ENCODE measurements at places on chromosomes 11 and 22.

DNA sequence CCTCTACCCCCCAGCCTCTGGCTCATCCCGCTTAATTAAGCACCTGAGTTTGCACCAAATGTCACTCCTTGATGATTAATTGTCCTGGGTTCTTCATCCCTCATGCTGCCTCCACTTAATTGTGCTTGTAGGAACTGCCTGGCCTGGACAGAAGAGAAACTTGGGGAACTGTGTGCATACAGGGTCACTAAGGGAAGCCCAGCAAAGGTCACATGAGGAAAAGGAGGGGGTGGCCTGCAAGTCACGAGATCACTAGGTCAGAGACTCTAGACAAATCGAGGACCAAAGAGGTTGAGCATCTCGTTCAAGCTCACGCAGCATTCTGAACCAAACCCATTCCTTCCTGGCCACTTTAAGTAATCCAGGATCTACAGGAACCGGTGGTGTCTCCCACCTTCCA is 75.8 kb downstream of the PDE2A start:
- H3K27me3 ChIP-seq = no peaks in the 10 kb centered on the region
- DNase-seq = no peak
- no peaks in the 10 kb centered on the region for H3K4me1 ChIP-seq
- no peak overlapping the region for H3K27ac ChIP-seq

DNA sequence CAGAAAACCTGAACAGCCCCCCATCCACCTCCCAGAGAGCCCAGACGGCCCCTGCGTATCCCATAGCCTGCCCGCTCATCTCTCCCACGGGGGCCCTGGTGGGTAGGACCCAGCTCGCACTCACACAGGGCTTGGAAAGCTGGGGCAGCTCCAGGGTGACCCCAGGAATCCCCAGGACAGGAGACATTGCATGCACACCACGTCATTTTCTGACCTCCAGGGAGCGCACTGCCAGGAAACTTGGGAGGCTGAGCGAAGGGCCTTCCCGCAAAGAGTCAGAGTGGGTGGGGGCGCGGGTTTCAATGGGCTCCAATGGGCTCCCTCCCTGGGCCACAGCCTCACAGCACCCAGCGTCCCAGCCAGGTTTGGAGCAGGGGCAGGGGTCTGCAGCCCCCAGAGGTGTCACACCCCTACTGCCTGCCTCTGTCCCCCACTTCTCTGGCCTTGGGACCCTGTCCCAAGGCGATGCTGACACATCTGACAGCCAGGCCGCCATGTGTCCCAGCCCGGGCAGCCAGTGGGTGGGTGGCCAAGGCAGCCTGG is 8.2 kb upstream of the SYT8 start:
- no peaks in the 10 kb centered on the region for H3K27me3 ChIP-seq
- no peak overlapping the region for H3K4me3 ChIP-seq
- no peaks in the 10 kb centered on the region for H3K4me1 ChIP-seq
- no peak overlapping the region for H3K27ac ChIP-seq
- H3K36me3 ChIP-seq = no peaks in the 10 kb centered on the region

GRCh38 chr11:92897487-92897886 is 72.0 kb upstream of the MTNR1B start:
- no peaks in the 10 kb centered on the region for H3K4me1 ChIP-seq
- no peak overlapping the region for H3K4me3 ChIP-seq
- no peak overlapping the region for H3K27ac ChIP-seq
- no peaks in the 10 kb centered on the region for H3K36me3 ChIP-seq
- DNase-seq = no peak

GRCh38 chr11:78615724-78616123 is 41.1 kb upstream of the NARS2 start:
- no peak for DNase-seq
- no peak overlapping the region for H3K27ac ChIP-seq
- no peaks in the 10 kb centered on the region for H3K36me3 ChIP-seq
- no peak overlapping the region for H3K4me3 ChIP-seq
- no peaks in the 10 kb centered on the region for H3K27me3 ChIP-seq

DNA sequence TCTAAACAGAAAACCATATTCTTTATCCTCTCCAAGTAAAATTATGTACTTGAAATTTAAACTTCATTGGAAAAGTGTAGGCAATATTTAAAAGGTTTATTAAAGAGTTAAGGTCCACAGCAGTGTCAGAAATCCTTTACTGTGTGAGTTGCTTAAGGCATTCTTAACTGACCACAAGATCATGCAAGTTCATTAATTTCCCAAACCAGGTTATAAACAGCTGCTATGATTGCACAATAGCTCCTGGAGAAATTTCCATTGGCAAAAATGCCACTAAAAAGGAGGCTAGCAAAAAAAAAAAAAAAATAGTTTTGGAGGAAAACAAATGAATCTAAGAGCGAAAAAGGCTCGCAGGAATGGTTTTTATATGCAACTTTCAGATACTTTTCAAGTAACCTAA is 106.2 kb downstream of the ETS1 start:
- no peak overlapping the region for H3K4me3 ChIP-seq
- peaks cover 5% of the 10 kb centered on the region for H3K36me3 ChIP-seq
- H3K27me3 ChIP-seq = no peaks in the 10 kb centered on the region
- no peak overlapping the region for H3K27ac ChIP-seq
- no peak for DNase-seq
- no peaks in the 10 kb centered on the region for H3K4me1 ChIP-seq

- no peak for DNase-seq
- H3K27me3 ChIP-seq = no peaks in the 10 kb centered on the region
- H3K27ac ChIP-seq = no peak overlapping the region
- H3K4me1 ChIP-seq = no peaks in the 10 kb centered on the region
Measured at GRCh38 chr11:119450590-119451326, 27.8 kb upstream of the THY1 start.

DNA sequence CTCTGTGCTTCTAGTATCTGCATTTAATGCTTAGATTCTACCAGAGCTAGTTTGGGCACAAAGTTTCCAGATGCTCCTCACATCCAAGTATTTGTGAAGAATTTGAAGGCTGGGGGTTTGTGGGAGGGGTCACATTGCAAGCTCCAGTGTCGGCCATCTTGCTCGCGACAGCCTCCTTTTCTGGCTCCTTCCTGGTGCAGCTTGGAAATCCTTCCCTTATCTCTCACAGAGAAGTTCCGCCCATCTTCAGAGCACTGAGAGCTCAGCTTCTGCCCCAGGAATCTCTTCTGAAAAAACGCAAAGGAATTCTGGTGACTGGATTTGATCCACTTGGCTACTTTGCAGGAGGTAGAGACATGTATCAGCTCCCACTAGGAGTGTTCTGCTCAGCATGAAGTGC is 497.5 kb downstream of the TBC1D22A start:
- H3K27ac ChIP-seq = no peak overlapping the region
- H3K4me3 ChIP-seq = no peak overlapping the region
- DNase-seq = no peak
- H3K36me3 ChIP-seq = no peaks in the 10 kb centered on the region
- no peaks in the 10 kb centered on the region for H3K27me3 ChIP-seq

DNA sequence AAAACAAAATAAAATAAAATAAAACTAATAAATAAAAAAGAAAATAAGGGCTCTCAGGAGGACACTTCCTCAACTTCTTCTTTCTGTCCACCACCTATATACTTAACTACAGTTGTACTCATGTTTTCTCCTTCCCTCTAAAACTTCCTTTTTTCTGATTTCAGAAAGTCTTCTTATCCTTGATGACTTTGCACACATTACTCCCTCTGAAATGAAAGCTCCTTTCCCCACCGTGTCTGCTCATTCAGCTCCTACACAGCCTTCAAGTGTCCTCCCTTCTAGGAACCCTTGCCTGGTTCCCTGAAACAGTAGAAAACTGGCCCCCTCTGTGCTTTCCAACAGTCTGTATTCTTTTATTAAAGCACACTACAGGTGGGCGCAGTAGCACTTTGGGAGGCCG is 18.3 kb upstream of the DDX17 start:
- no peaks in the 10 kb centered on the region for H3K36me3 ChIP-seq
- DNase-seq = no peak
- no peaks in the 10 kb centered on the region for H3K4me1 ChIP-seq
- H3K27ac ChIP-seq = no peak overlapping the region

DNA sequence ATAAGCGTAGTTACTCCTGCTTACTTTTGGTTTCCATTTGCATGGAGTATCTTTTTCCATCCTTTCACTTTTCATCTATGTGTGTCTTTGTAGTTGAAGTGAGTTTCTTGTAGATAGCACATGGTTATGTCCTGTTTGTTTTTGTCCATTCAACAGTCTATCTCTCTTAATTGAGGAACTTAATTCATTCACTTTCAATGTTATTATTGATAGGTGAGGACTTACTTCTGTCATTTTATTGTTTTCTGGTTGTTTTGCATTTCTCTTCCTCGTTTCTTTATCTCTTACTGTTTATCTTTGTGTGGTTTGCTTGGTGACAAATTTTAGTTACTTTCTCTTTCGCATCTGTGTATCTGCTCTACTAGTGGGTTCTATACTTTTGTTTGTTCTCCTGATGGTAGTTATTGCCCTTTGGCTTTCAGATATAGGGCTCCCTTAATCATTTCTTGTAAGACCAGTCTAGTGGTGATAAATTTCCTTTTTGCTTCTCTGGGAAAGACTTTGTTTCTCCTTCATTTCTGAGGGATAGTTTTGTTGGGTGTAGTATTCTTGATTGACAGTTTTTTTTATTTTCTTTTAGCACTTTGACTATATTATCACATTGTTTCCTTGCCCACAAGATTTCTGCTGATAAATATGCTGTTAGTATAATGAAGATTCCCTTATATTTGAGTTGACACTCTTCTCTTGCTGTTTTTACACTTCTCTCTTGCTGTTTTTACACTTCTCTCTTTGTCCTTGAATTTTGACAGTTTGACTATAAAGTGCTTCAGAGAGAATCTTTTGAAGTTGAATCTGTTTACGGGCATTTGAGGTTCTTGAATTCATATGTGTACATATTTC is 9.0 kb upstream of the RAG1 start:
- H3K27me3 ChIP-seq = no peaks in the 10 kb centered on the region
- no peak for DNase-seq
- no peak overlapping the region for H3K27ac ChIP-seq
- H3K4me1 ChIP-seq = no peaks in the 10 kb centered on the region

- no peak overlapping the region for H3K4me3 ChIP-seq
- no peaks in the 10 kb centered on the region for H3K27me3 ChIP-seq
- no peak overlapping the region for H3K27ac ChIP-seq
- DNase-seq = no peak
- no peaks in the 10 kb centered on the region for H3K36me3 ChIP-seq
Measured at GRCh38 chr11:64097468-64098317, 62.0 kb downstream of the FLRT1 start.

Measured in right lobe of liver (tissue), 6 donors.